ENCODE measurements at places on chromosomes 3 and 15.

GRCh38 chr3:40969756-40970466 lies 229.4 kb upstream of the CTNNB1 start:
- DNase-seq: no peak

DNA sequence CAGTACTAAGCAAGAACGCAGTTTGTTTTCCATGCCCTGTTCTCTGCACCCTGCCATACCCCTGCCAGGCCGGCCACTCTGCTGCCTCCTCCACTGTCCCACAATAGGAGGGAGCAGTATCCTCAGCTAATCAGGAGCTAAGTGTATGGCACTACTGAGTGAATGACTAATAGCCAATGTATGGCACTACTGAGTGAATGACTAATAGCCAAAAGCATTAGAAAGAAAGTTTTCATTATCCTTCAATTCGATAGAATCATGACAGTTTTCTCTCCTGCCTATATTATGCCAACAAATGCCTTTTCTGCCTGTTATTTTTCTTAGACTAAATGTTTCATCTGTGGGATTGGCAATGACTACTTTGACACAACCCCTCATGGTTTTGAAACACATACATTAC lies 107.5 kb upstream of the CHRM5 start:
- DNase-seq: no peak

DNA sequence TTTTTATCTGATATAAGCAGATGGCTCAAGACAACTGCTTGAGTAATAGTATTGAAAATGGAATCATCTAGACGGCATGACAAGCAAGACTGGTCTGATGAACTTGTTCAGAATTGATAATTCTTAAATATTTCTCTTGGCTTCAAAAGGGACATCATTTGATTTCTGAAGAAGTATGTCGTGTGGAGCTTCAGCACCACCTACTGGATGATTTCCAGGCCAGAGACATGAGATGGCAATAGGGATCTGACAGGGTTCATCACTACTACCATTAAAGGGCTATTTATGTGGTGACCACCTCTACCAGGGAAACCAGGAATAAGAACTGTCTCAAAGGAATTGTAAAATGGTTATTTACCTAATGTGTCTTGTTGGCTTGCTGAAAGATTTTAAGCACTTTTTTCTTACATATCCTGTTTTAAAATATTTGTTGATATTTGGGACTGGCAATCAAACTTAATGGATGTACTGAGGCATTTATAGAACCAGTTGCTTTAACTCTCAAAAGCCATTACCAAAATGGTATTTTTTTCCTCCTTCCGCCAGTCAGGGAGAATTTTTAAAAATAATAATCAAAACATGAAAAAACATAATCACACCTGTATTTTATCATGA lies 99.5 kb upstream of the FAM98B start:
- peak; percentile 68 for DNase-seq

GRCh38 chr3:110180733-110181132 lies 843.4 kb upstream of the DPPA4 start:
- peak; percentile 64 for DNase-seq

DNA sequence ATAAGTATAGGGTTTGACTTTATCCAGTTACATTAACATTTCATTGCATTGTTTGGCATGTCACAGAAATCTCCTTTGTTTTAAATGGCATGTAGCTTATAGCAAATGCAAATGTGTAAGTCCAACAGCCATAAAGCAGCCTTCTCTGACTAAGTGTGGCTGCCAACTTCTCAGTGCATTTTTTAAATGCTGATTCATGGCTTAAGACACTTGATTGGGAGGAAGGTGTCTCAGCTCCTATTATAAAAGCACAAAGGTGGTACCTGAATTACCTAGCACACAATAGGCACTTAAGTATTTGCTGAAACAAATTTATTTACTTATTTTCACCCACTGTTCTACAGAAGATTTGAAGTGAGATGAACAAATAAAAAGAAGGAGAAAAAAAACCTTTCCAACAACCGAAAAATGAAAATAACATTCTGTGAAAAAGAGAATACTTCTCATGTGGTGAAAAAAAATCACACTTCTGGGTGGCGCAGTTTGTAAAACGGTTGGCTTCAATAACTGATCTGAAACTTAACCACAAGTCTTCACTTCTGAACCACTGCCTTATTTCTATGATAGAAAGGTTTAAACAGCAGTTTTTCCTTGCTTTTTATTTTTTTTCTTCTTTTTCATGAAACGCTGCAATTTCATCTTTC lies 105.5 kb upstream of the ICE2 start:
- DNase-seq: no peak

DNA sequence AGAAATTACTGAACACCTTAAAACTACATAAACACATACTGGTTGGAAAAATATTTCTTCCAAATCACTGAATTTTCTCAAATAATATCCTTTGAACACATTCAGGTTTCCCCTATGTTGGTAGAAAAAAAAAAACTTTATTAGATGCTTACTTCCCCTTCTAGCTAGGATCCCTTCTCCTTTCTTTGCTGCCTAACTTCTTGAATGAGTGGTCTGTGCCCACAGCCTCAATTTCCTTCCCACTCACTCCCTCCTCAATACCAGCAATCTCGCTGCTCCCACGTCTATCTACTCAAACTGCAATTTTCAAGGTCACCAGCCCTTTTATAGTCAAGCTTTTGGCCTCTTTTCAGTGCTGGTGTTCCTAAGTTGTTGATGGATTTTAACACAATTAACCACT lies 8.3 kb downstream of the CD200R1 start:
- no peak for DNase-seq

GRCh38 chr3:177482048-177482691 lies 284.9 kb upstream of the TBL1XR1 start:
- DNase-seq: no peak

GRCh38 chr3:187677604-187678003 lies 7.4 kb upstream of the SST start:
- DNase-seq: no peak

- DNase-seq: no peak
Observed at GRCh38 chr15:90617668-90618097, 88.0 kb downstream of the CRTC3 start.

DNA sequence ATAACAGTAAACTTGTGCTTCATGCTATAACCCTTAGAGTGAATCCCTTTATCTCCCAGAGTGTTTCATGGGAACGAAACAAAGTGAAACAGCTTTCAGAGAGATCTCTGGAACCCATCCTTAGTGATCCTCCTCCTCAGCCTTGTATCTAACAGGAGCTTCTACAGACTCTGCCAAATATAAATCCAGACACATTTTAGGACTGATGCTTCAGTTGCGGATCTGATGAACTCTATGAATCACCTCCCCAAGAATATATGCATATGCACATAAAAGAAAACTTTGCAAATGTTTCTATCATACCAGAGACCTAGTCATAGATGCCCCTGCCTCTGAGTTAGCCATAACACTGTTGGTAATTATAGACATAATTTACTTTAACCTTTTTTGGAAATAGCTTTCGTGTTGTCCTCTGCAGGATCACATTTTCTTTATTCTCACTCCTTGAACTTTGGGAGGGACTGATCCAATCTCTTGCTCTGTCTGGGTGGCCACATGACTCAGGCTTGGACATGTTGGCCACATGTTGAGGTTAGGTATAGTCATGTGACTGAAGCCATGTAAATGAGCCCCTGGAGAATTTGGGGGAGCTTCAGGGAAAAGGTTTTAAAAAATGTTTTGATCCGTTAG lies 306.4 kb upstream of the CNTN3 start:
- DNase-seq: no peak

GRCh38 chr3:42790714-42791229 lies 13.5 kb downstream of the HIGD1A start:
- DNase-seq: no peak

GRCh38 chr3:137845194-137845593 lies 81.1 kb downstream of the SOX14 start:
- no peak for DNase-seq

- no peak for DNase-seq
Observed at GRCh38 chr15:40414816-40415215, 9.2 kb downstream of the IVD start.

GRCh38 chr15:75208501-75209288 lies 7.0 kb downstream of the C15orf39 start:
- DNase-seq: no peak

DNA sequence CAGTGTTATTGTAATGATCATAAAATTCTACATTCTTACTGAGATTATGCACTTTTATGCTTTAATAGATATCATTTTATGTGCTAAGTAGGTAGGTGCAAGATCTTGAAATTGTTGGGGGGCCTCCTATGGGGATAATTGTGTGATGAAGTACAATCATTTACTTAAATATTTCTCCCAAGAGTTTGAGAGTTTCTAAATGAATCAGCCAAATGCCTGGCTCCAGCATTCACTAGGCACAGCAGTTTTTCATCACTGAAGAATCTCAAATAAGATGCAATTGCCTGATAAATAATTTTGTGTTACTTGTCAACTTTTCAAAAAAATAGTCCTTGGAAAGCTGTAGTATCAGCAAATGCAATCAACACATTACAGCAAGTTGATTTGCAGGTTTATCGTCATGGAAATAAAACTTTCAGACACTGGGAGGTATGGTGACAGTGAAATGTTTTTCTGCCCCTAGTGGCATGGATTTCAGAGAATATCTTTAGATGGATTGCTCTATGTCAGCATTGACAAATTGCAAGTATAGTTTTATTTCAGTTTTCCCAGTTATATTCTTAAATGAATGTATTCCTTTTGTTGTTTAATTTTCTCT lies 167.1 kb downstream of the NEK11 start:
- DNase-seq: no peak

Data from tibial artery (tissue), 4 donors.